KBM-7 (cell line): ENCODE measurements at places on chromosomes 1 and 21.

DNA sequence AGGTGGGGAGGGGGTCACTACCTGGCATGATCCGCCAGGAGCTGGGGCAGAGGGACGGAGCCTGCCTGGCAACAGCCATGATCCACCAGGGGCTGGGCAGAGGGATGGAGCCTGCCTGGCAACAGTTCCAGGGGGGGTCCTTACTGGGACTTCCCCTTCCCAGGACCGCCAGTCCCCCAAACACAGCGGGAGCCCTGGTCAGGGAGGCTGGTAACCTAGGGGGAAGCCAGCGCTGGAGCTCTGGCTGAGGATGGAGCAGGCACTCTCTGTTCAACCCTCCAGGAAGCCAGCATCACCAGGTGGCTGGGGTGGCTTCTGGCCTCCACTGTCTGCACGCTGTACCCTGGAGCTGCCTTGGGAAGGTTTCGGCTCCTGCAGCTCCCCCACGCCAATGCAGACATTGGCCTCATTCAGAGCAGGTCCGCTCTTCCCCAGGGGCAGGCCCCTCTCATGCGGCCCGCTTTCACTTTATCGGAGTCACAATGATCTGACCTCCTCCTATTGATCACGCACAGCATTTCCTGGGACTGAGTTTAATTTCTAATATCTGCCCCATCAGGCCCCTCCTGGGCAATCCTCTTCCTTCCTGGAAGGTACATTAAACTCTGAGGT lies 68.4 kb upstream of the ABCG1 start:
- DNase-seq = no peak

DNA sequence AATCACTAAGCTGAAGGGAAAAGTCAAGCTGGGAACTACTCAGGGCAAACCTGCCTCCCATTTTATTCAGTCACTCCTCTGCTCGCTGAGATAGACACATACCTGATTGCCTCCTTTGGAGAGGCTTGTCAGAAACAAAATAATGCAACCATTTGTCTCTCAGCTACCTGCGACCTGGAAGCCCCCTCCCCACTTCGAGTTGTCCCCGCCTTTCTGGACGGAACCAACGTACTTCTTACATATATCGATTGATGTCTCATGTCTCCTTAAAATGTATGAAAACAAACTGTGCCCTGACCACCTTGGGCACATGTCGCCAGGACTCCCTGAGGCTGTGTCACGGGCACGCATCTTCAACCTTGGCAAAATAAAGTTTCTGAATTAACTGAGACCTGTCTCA lies 21.5 kb upstream of the HPDL start:
- no peak for DNase-seq

DNA sequence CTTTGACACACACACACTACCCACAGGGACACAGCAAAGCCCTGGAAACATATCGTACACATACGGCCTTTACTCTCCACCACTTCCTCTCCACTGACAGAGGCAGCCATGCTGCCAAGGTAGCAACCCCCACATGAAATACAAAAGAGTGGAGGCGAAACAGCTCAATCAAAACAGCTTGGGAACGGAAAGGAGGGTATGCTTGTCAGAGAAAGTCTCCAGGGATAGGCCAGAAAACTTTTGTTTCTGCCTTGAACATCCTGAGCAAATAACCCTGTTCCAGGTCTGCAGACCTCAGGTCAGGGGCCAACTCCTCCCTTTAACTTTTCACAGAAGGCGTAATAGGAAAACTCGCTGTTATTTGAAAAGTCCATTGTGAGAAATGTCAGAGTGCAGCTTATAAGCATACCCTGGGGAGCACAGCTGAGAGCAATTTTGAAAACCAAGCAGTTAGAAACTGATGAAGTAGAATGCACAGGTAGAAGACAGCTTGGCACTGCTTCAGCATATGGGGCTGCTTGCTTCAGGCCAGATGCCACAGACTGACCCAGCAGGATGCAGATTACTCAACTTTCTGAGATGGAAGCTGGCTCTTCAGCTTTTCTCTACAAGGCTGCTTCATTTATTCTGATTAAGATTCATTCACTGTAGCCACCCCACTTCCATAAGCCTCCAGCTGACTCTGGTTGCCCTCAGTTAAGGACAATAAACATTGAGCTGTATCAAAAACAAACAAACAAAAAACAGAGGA lies 18.0 kb downstream of the KIAA0319L start:
- DNase-seq = peak; percentile 20

- no peak for DNase-seq
Observed at GRCh38 chr1:97621955-97622354, 298.9 kb downstream of the DPYD start.
